ENCODE measurements at places on chromosomes 6 and 20.

- no peak for DNase-seq
Measured at GRCh38 chr6:159961528-159961927, 7.4 kb upstream of the IGF2R start.

- DNase-seq: no peak
Measured at GRCh38 chr6:20200761-20201630, 11.3 kb downstream of the MBOAT1 start.

DNA sequence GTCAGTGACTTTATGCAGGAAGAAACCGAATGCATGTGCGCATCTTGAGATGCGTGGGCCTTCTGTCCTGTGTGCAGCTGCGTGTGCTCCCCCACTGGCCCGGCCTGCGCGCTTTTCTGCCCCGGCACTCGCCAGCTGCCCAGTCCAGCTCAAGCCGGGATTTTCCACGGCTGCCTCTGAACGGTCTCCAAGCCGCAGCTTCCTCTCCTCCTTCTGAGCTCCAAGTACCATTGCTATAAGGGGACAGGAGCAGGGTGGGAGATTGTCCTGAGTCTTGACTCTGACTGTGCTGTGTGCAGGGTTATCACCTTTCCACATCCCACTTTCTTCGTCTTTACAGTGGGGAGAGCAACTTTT lies 302.8 kb downstream of the THBS2 start:
- DNase-seq: no peak

DNA sequence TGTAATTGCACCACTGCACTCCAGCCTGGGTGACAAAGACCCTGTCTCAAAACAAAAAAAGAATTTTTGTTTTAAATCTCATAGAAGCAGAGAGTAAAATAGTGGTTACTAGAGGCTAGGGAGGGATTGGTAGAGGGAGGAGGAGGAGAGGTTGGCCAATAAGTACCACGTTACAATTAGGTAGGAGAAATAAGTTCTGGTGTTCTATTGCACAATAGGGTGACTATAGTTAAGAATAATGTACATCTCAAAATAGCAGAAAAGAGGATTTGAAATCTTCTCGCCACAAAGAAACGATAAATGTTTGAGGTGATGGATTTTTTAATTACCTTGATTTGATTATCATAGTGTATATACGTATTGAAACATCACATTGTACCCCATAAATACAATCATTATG lies 27.1 kb upstream of the TOP1 start:
- no peak for DNase-seq

GRCh38 chr6:105001063-105001462 lies 44.2 kb downstream of the LIN28B start:
- DNase-seq: no peak

- DNase-seq: no peak
Measured at GRCh38 chr6:81166770-81167169, 585.7 kb downstream of the TENT5A start.

DNA sequence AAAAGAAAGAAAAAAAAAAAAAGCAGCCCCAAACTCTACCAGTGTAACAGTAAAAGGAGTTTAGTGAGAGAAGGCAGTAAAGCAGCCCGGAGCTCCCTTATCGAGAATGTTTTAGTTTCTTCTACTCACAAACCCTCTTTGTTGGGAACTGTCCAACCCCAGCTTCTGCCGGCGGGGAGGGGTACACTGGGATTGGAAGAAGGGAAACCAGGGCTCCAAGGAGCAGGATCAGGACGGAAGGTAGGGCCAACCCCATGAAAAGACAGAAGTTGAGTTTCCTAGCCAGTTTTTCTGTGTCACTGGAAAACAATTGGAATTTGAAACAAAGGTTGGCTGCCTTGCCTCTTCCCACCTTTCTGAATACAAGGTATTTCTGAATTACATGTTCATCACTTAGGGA lies 66.0 kb downstream of the KIZ start:
- DNase-seq: no peak

GRCh38 chr6:165042912-165043311 lies 266.5 kb downstream of the C6orf118 start:
- no peak for DNase-seq

DNA sequence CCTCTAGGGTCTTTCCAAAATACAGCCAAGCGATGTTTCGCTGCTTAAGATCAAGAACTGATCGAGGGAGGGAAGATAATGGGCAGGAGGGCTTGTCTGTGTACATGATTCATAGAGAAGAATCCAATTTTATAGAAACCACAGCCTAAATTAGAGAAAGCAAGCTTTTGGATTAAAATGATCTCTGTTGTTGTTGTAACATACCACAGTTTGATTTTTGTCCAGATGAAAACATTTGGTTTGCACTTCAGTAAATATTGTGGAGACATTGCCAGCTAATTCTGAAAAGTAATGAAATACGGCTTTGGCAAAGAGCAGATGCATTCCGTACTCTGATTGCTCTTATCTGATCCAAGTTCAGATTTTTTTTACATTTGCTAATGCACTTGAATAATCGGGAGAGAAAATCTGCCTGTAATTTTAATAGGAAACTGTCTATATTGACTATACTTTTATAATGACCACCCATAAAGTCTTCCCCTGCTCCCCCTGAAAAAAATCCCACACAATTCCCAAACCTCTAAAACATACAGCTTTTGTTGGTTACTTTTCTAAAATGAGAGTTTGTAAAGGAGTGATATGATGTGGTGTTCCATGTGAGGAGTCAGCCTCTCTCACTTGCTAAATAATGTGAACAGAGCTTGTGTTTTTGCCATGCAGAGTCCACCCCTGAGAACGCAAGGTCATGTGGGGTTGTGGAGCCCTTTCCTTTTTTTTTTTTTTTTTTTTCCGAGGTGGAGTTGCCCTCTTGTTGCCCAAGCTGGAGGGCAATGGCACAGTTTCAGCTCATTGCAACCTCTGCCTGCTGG lies 199.9 kb downstream of the DTNBP1 start:
- DNase-seq: no peak

DNA sequence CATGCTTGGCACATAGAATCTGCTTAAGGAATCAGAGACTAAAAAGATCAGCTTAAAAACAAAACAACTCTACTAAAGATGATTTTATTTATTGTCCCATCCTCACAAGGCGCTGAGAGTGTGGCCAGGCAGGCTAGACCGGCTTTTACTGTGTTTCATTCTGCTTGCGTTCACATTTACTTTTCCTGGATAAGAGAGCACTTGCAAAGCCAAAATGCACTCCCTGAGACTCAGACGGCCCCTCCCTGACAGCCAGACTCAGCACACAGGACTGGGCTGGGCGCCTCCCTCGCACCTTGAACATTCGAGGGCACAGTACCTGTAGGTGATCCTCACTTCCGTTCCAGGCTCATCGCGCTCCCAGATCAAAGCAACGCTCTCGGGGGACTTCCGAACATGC lies 10.2 kb downstream of the ACSS1 start:
- no peak for DNase-seq

DNA sequence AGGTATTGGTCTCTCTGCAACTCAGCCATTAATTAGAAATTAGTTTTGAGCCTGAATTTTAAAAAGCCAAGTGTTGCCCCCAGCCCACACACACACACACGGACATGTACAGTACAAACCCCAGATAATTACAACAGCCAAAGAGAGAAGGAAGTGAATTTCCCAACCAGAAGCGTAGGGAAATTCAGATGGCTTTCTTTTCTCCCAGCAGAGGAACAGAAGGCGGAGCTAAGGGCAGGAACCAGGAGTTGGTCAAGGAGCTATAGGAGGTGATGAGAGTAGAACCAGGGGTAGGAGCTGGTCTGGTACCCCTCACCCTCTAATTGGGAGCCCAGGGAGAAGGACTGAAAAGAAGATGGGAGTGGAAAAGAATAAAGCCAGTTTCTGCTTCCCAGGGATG lies 3.9 kb upstream of the ZBTB9 start:
- no peak for DNase-seq

DNA sequence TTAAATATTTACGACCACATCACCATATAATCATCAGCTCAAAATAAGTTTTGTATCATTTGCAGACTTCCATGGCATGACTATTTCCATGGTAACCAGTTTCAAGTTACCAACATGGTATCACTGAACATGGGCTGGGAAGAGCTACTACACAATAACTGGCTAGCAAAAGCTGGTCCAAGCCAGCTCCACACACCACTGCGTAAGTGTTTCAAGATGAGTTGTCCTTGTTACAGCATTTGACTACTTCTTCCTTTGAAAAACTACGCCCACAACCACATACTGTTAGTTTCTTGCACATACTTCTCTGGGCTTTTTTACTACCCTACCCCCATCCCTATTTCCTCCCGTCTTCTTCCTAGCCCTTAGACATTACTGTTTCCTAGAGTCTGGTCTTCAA lies 8.5 kb downstream of the CD164 start:
- no peak for DNase-seq

DNA sequence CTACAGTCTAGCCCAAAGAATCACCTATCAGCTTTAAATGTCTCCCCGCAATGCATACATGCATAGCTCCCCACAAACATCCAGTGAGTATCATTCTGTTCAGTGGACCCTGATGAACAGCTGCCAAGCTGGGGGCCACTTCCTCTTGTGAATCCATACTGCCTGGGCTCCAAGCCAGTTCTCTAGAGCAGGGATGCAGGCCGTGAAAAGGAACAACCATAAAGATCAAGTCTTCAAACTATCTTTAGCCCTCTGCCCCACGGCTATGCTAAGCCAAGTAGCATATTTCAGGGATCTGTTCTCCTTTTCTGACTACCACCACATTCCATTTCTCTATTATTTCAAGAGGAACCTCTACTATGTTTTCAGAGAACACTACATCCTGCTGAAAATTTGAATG lies 191.7 kb upstream of the BTBD3 start:
- no peak for DNase-seq

DNA sequence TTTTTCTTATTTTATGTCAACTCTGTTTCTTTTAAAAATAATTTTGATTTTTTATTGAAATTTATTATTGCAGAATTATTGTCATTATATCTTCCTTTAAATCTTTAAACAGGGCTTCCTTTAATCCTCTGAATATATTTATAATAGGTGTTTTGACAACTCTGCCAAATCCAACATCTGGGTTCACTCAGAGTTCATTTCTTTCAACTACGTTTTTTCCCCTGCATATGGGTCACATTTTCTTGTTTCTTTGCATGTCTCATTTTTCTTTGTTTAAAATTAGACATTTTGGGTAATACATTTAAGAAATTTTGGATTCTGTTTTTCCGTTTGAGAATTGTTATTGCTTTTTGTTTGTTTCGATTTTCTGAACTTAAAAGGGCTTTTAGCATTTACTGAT lies 655.1 kb upstream of the CITED2 start:
- no peak for DNase-seq

DNA sequence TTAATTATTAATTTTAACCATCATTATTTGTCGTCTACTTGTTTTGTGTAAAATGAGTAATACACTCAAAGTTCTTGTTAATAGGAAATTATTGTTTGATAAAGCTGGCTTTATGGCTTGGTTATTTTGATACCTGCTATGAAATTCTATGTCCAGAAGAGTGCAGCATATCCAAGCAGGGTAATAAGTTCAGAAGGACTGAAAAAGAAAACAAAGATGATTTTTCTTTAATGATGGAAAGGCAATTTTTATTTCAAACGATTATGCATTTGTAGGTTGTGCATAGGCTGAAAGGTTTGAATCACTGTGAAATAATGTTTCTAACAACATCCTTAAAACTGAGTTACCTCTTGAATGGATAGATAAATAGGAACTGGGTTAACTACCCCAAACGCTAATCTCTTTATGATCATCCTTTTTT lies 1.4 kb upstream of the MAN1A1 start:
- no peak for DNase-seq

- no peak for DNase-seq
Measured at GRCh38 chr6:97697456-97697855, 414.4 kb upstream of the MMS22L start.

GRCh38 chr20:50323209-50323608 lies 132.6 kb downstream of the CEBPB start:
- DNase-seq: no peak

DNA sequence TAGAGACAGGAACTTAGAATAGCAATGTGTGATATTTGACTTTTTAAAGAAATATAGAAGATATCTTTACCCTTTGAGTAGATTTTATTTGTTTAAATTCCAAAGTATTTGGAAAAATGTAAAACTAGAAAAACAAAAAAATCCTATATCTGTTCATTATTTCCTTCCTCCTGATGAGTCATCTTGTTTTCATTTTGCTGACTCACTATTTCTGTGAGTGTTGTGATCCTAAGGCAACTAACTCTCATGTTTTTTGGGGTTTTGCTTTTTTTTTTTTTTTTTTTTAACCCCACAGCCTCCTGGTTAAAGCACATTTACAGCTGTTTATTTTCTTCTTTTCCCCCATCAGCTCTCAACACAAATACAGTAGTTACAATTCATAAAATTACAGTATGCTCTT lies 37.8 kb upstream of the THEMIS start:
- DNase-seq: no peak

DNA sequence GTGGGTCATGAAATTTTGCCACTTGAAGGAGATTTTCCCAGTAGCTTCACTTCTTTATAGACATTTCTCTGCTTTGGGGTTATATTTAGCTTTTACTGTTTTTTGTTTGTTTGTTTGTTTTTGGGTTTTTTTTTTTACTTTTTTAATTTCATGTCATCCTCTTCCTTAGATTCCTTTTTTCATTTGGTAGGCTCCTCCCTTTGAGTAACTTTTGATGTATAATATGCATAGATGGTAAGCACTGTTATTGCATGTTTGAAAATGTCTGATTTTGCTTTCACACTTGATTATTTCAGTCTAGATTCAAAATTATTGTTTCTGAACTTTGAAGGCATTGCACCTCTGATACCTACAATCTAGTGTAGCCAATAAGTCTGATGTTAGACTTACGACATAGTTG lies 37.6 kb downstream of the PLEKHG1 start:
- DNase-seq: no peak

DNA sequence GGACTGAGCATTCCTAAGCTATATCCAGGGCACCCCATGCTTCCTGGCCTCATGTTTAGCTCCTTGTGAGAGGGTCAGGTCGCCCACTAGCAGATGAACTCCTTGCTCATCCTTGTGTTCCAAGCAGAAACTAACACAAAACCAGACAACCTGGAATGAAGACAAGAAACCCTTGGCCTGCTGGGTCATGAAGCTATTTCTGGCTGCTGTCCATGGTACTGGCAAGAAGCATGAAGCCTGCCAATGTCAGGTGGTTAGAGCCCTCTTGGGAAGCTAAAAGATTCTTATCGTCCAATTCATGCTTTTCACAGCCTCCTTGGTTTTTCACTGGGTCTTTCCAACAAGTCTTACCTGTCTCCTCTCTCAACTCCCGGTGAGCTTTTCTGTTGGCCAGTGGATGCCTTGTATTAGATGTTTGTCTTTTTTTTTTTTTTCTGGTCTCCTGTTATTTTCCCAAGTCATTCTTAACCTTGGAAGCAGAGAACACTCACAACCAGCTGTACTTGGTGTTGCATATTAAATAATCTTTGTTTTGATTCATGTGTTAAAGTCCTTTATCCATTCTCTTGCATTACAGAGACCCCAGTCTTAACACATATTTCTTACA lies 180.3 kb downstream of the ANKRD60 start:
- peak; percentile 29 for DNase-seq

GRCh38 chr20:13131688-13132087 lies 89.4 kb upstream of the ISM1 start:
- DNase-seq: no peak

GRCh38 chr6:106308985-106309384 lies 16.6 kb downstream of the ATG5 start:
- DNase-seq: no peak

- no peak for DNase-seq
Measured at GRCh38 chr20:57192311-57192710, 74.1 kb downstream of the BMP7 start.
